ENCODE measurements at places on chromosomes 3 and 15.
A peak's percentile ranks its signal among the peaks of the same experiment; 100 is the strongest.

GRCh38 chr15:32951736-32952464, 234.1 kb downstream of the GREM1 start:
- no peak for DNase-seq

GRCh38 chr15:59590027-59590426, 21.6 kb upstream of the GCNT3 start:
- DNase-seq, result no peak

DNA sequence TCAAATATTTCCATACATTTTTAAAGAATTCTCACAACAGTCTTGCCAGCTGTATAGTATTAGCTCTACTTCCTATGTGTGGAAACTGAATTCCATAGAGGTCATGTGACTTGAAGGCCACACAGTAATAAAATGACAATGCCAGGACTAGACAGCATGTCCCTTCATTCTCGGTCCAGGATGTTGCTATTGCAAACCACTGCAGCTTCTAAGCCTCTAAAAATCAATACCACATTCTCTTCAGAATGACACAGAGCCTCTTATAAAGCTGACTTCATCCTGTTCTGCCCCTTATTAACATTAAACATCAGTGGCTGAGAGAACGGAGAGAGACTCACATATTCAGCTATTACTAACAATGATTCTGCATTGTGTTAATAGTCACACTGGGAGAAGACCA, 240.3 kb upstream of the PEX5L start:
- no peak for DNase-seq

DNA sequence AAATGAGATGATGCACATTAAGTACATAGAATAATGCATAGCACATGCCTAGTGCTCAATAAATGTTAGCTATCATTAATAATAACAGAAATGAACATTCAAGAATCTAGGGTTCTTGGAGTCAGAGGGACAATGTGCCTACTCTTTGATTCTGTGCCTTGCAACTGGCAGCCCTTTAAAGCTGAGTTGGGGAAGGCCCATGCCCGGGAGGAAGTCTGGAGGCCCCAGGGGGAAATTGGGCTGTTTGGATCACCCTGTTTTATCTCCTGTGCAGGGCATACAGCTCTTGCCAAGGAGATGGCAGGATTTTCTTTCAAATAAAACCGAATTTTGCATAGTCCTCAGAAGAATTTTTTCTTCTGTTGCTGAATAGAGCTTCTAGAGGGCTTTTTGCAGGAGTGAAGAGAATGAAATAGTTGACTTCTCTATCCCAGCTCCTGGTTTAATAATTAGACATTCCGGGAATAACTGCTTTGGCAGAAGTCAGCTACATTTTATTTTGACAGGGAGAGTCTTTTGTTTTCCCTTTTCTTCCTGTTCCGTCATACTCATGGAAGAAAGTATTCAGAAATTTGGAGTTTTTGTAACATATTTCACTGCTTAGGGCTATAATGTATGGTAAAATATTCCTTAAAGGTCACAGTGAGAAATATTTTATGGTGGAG, 18.0 kb upstream of the KCNAB1 start:
- DNase-seq, result no peak

GRCh38 chr15:71730277-71731144, 79.8 kb upstream of the NR2E3 start:
- peak; percentile 3 for DNase-seq

- no peak for DNase-seq
These were observed 228.4 kb downstream of the ITPR1 start for GRCh38 chr3:4721511-4721911.

- no peak for DNase-seq
These were observed 604.9 kb upstream of the AGTR1 start for GRCh38 chr3:148092624-148093347.

DNA sequence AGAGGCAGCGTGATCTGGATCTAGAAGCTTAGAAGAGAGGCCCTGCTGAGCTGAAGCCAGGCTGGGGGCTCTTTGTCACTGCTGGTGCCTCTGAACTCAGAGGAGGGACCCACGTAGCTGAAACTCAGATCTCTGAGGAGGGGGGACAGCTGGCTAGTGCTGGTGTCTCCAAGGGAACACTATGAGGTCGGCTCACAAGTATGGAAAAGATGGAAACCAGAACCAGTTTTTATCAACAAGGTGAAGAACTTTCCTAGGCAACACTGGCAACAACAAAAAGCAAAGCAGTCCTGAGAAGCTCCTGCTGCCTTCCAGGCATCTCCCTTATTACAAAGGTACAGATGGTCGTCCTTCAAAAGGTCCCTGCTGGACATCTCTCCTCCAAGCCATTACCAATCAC, 27.0 kb upstream of the FSTL1 start:
- no peak for DNase-seq

DNA sequence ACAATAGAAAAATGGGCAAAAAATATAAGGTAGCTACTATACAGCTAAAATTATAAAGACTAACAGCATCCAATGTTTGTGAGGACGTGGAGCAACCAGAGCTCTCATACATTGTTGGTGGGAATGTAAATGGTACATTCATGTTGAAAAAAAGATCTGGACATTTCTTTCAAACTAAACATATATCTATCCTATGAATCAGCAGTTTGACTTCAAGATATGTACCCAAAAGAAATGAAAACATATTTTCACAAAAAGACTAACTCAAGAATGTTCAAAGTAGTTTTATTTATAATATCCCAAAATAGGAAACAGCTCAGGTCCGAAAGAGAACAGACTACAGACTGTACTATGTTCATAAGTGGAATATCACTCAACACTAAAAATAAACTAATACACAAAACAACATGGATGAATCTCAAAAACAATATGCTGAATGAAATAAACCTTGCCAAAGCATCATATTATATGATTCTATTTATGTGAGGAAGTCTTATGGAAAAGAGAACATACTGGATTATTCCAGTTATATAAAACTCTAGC, 8.8 kb upstream of the TTBK2 start:
- no peak for DNase-seq

DNA sequence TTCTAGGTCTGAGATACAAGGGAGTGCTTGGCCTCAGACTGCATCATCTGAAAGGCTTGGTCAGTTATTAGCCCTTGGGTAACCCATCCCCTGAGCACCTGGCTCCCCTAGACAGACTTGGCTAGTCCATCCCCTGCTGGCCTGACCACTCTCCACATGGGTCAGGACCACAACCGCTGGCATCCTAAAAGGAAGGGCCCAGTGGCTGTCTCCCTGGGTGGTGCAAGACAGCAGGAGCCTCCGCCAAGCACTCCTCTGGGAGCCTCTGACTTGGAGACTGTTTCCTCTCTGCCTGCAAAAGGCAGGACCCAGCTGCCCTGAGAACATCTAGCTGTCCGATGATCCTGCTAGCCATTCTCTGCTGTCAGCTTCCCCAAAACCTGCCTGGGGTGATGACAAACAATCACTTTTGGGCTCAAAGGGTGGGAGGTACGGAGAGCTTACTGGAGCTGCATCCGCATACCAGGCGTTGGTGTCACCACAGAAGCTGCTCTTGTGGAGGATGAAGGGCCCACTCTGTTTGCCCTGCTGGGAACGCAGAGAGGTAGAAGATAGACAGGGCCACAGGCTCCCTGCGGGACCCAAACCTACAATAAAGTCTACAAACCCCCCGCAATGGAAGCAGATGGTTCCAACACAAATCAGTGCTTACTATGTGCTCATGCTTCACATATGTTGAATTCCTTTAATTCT, 108.0 kb upstream of the PRR20G start:
- no peak for DNase-seq

DNA sequence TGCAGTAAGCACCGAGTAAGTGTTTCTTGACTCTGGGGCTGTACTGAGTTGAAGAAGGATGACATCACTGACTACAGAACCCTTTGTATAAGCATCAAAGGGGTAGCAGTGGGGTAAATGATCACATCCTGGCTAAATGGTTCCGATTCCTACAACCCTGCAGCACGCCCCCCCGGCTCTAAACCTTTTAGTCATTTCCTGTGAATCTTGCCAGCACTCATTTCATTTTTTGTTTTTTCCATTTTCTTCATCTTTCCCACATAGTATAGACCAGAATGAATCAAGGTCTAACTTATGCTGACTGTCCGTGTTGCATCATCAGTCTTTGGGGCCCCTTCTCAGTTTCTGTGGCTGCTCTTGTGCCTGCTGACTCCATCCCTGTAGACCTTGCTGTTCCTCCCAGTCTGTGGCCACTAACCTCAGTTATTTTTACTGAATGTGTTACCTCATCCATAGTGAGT, 383.1 kb upstream of the TPRG1 start:
- DNase-seq, result peak; percentile 29

DNA sequence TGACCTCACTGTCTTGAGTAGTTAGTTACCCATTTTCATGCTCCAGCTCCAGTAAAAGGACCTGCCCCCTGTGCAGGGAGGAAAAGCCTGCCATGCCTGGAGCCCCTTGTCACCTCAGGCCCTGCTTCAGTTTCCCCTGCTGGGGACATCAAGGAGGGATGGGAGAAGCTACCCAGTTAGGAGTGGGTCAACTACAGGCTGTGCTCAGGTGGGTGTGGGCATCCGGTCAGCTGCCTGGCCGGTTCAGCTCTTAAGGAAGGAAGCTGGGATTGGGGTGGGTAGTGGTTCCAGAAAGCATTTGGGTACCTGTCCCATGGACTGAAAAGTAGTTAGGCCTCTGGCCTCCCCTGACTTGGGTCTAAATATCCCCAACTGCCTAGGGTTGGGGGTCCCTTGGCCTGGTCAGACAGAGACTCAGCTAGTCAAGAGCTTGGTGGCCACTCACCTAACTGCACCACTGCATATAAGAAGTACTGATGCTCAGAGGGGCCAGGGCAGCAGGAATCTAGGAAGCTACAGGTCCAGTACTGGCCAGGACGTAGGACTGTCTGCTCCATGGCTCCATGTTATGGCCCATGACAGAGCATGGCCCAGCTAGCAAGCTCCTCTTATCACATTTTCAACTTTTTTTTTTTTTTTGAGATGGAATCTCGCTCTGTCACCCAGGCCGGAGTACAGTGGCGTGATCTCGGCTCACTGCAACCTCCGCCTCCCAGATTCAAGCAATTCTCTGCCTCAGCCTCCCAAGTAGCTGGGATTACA, 549 bp downstream of the LSMEM2 start:
- DNase-seq, result no peak

GRCh38 chr3:128753715-128754114, 27.7 kb downstream of the RAB7A start:
- no peak for DNase-seq

DNA sequence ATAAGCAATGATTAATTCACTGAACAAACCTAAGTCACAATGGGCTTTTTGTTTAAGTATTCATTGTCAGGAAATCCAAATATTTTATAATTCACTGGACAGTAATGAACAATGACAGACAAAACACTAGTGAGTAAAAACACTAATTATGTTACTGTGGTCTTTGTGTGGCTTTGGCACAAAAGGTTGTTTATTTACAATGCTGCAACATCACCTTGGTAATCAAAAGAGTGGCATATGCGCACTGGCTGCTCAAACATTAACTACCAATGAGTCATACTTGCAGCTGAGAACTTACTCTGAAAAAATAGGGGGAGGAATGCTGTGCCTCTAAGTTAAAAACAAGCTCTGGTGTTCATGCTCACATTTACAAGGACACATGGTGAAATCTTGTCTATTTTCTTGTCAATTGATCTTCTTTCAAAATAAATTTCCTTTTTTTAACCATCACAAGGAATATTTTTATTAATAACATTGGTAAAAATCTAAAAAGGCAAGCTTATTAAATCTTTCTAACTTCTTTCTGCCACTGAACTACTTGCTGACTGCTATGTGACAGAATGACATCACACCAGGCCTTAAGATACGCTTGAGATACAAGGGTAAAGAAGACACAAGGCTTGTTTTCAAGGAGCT, 85.2 kb upstream of the PPIB start:
- no peak for DNase-seq

GRCh38 chr3:65245133-65246063, 557.6 kb upstream of the ADAMTS9 start:
- no peak for DNase-seq

DNA sequence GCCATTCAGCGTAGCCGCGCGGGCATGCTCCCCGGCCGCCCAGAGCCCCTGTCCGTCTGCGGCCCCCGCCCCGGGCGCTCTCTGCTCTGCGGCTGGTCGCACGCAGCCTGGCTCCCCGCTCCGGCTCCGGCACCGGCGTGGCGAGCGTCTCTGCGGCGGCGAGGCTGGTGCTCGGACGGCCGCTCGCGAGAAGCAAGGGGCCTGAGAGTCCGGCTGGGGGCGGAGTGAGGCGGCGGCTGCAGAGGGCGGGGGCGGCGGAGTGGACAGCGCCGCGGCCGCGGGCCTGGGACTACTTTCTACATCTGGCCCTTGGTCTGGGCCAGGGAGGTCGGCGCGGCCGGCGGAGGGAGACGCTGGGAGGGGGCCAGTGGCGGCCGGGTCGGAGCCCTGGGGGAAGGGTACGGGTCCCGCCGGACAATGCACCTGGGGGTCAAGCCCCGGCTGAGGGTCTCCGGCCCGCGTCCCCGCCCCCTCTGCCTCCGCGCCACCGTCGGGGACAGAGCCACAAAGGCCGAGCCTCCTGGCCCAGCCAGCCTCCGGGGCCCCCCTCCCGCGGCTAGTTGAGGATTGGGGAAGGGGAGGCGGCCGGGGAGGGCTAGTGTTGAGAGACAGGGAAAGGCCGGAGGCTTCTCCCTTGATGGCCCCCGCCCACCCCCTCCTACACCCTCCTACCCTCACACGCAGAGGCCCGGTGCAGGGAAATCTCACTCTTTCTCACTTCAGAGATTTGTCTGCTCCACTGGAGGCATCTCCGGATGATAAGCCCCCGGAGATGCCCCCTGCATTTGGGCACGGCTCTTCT, at the start of gene PRTG:
Gene PRTG, minus strand, starts transcription at position 226 of the 802 bp plus-strand sequence. Its CDS starts 221 bp downstream, at position 5.
- DNase-seq, result no peak

- no peak for DNase-seq
These were observed 2.1 kb downstream of the UBA5 start for GRCh38 chr3:132662212-132662611.

GRCh38 chr3:39907981-39908380, 98.6 kb downstream of the MYRIP start:
- DNase-seq, result no peak

GRCh38 chr3:172591876-172592771, 68.9 kb upstream of the TNFSF10 start:
- DNase-seq, result peak; percentile 54
